Purkinje cell (primary cell): ENCODE measurements at places on chromosomes 1 and 21. TPM values are rescaled to one million over a fixed set of nuclear protein-coding genes. Genes with fewer than 3 reads are reported as not detected.

AGBL4 gene
- 4.8 and 5.3 TPM in 2 replicates for polyA plus RNA-seq

FCRL6 gene
- polyA plus RNA-seq, result not detected in 2 replicates

TEDDM1 gene
- polyA plus RNA-seq, result not detected in 2 replicates

CRYAA gene
- not detected in 2 replicates for polyA plus RNA-seq

MOB3C gene
- polyA plus RNA-seq, result 0.84 TPM in 1 of 2 replicates, not detected in the other

LRRC47 gene
- 9.6 and 11.7 TPM in 2 replicates for polyA plus RNA-seq

RHD gene
- polyA plus RNA-seq, result 0.74 TPM in 1 of 2 replicates, not detected in the other

PLA2G2C gene
- polyA plus RNA-seq, result not detected in 2 replicates

LAX1 gene
- polyA plus RNA-seq, result not detected in 2 replicates

CELA3B gene
- not detected in 2 replicates for polyA plus RNA-seq

CLIC6 gene
- polyA plus RNA-seq, result not detected in 2 replicates

TAS1R3 gene
- not detected in 2 replicates for polyA plus RNA-seq

MYOG gene
- not detected in 2 replicates for polyA plus RNA-seq
